ENCODE measurements at places on chromosomes 7 and 10. TPM values are rescaled to one million over a fixed set of nuclear protein-coding genes. Genes with fewer than 3 reads are reported as not detected.

DNA sequence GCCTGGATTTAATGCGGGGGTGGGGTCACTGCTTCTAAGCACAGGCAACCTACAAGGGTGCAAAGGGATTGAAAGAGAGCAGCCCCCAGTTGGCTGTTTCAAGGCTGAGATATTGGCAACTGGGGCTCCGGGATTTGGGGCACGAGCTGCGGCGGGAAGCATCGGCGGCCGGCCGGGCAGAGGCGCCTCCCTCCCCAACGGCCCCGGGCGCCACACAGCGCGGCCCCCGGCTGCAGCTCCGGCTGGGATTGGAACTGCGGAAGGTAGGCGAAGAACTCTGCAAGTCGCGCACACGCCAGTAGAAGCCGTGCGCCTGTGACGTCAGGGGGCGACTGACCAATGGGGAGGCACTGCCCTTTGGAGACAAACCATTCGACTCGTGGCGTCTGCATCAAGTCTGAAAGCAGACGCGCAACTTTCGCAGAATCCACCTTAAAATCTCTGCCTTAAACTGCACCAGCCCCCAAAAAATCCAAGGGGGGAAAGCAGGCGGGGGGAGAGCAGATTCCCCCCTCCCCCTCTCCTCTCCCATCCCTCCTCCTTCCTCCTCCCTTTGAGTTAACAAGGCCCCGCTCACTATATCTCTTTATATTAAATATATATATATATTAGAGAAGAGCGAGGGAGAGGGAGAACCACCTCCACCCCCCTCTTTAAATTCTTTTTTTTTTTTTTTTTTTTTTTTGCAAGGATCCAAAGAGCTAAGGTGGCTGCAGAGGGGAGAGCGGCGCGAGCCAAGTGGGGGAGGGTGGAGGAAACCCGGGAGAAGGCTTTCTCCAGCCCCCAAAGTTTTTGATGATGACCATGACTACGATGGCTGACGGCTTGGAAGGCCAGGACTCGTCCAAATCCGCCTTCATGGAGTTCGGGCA lies at the start of gene DLX6:
TSS of gene DLX6 (plus strand) at position 371 of the 872 bp plus-strand sequence. CDS start at position 796, 425 bp downstream.
- DNase-seq: no peak

DNA sequence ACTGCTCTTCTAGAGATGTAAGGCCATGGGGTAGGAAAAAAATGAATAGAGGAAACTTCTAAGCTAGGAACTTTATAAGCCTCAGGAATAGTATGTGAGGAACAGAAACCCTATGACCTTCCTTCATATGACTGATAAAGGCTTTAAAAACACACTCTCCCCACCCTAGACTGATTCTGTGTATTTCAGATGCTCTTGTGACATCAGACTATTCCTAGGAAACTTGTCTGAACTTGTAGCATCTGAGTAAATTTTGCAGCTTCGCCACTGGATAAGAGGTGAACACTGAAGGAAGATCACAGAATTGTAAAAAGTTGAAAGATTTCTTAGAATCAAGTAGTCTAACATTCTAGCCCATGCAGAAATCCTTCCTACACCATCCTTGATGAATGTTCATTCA lies 31.0 kb upstream of the CBLL1 start:
- no peak for DNase-seq

DNA sequence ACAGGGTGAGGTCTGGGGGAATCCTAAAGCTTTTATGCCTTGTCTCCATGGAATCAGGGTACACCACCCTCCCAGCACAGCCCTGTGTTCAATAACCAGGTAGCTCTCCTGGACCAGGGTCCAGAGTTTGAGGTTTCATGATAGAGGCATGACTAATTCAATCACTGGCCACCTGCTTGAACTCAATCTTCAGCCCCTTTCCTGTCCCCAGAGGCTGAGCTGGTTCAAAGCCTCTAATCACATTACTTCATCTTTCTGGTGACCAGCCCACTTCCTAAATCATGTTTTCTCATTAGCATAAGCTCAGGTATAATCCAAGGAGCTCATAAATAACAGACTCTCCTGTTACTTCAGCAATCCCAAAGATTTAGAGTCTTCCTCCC lies 20.5 kb downstream of the CRPPA start:
- DNase-seq: no peak

GRCh38 chr7:105136221-105136620 lies 122.2 kb downstream of the KMT2E start:
- DNase-seq: no peak

- no peak for DNase-seq
Observed at GRCh38 chr7:129667116-129667515, 55.6 kb downstream of the NRF1 start.

DNA sequence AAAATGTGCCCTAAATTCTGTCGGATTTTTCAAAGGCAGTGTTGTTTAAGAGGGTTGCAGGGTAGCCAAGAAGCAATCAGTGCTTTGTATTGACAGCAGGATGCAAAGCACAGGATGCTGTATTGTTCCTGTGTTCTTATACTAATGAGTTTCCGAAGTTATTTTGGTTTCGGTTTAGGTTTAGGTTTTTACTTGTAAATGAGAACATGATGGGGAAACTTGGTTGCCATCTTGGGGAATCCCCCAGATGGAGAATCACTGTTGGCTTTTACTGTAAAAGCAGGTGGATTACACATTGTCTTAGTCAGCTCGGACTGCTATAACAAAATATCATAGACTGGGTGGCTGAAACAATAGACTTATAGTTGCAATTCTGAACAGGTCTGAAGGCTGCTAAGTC lies 72.1 kb downstream of the INHBA start:
- no peak for DNase-seq

DNA sequence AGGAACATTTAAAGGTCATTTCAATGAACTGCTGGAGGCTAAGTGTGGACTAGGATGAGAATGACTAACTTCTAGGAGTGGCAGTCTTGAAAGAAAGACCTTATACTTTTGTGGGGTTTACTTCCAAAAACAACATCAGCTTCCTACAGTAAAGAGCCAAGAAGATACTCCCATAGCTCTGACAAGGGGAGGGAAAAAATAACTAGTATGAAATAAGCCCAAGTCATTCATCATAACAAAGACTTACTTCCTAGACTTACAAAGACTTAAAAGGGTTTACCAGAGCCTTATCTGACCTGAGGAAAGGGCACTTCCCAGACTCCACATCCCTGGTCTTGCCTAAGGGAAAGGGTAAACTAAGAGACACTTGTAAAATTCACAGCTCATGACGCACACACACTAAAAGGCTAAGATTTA lies 31.7 kb downstream of the ARHGAP12 start:
- no peak for DNase-seq

DNA sequence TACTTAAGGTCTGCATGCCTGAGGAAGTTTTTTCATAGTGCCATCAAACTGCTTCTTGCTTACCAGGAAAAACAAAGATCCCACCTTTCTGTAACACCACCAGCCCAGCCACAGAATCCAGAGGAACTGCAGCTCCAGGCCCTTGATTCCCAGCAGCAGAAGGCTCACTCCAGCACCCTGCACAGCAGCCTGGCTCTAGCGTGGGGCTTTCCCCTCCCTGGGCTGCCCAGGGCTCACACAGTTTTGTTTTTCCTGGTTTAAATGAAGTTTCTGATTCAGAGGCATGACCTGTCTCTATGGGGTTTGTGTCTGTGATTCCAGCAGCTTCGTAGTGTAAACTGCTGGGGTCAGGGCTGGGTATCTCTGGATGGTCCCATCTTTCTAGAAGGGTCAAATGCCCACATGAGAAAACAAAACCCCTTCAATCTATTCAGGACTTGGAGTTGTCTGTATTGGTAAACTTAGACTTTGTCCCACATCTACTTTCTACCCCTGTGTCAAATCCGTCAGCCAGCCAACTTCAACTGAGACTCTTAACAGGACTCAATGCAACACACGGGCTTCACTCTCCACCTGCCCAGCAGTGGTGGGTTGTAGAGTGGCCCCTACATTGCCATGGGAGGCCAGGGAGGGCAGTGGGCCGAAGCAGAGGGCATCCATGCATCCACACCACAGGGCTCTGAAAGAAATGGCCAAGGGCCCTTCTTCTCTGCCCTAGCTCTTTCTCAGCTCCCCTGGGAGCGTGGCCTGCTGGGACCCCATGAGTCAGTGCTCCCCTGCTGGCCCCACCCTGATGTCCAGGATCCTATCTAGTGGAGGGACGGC lies 73.6 kb downstream of the ATXN7L1 start:
- DNase-seq: no peak

GRCh38 chr10:11095374-11095801 lies 77.7 kb downstream of the CELF2 start:
- DNase-seq: no peak

DNA sequence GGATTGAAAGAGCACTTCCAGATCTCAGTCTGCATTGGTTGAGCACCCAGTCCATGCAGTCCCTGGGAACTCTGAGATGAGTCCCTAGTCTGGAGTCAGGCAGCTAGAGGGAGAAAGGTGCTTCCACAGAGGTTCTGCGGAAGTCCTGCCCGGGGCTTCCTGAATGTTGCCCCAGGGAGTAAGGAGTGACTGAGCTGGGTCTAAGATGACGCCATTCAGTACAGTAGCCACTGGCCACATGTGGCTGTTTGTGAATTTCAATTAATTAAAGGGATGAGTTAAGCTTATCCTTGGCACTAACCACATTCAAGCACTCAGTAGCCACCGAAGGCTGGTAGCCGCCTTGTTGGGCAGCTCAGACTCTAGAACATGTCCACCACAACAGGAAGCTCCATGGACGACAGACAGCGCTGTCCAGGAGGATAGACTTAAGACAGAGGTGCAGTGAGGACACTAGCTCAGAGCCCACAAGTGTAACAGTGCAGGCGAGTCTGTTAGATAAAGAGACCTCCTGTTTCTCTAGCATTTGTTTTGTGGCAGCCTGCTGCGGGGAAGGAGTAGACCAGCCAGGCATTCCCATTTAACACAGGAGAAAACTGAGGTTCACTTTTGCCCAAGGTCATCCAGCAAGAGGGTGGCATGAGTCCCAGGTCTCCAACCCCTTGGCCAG lies 101.6 kb upstream of the PPIF start:
- no peak for DNase-seq

GRCh38 chr7:155469-155900 lies 36.9 kb upstream of the FAM20C start:
- no peak for DNase-seq

GRCh38 chr7:16098058-16098457 lies 323.3 kb downstream of the CRPPA start:
- DNase-seq: no peak

DNA sequence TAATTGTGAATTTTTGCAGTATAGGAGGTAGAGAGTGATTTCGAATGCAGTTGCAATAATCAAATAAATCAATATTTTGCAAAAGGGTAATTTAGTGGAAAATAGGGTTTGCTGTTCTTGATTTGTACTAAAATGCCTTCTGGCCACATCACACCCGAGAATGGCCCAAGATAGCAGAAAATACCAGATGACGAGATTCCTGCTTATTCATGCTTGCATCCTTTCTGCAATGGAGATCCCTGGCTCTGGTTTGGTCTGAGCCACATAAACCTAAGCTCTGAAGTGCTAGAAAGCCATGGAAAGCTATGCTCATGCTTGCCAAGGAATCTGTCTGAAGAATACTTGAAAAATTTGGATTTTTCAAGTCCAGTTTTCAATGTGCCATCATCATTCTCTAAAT lies 634.2 kb upstream of the COBL start:
- no peak for DNase-seq

- DNase-seq: no peak
Observed at GRCh38 chr7:151540146-151540545, 20.5 kb upstream of the RHEB start.

Gene METTL27
- 6.2 TPM for total RNA-seq

Gene OGDHL
- 16.6 TPM for total RNA-seq

Gene AMZ1
- total RNA-seq: 1.4 TPM

Gene PIK3AP1
- 2.9 TPM for total RNA-seq

Gene DKK1
- 0.61 TPM for total RNA-seq
